ENCODE measurements at places on chromosomes 1 and 21. TPM values are rescaled to one million over a fixed set of nuclear protein-coding genes. Genes with fewer than 3 reads are reported as not detected.

DNA sequence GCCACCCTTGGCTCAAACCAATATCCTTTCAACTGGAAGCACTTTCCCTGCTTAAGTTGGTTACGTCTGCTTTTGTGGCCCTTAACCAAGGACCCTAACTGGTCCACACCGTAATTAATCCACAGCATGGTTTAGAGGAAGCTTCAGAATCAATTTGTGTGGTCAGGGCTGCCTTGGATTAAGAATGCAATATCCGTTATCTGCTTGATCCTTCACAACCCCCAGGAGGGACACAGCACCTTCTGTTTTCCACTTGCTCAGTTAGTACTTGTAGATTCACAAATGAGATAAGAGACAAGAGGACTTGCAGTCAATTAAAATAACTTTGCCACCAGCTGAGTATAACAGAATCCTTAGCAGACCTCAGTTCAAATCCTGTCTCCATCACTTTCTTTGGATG, 56.9 kb upstream of the LRP8 start:
- no peak for DNase-seq

DNA sequence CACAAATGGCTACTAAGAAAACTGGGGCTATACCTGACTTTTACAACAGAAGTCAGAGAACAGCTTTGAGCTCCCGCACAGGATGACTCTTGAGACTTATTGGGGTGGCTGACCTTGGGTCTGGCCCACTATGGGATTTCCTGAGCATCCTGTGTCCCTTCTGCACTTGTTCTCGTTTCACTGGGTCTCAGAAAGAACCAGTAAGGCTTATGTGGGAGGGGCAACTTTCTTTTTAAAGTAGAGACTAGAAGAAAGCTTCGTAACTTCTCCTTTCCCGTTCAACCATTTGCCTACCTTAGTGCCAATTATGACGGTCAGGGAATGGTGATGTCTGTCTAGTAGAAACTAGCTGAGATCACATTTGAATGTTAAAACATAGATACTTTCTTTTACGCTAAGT, 59.5 kb upstream of the C1orf105 start:
- no peak for DNase-seq

GRCh38 chr1:179177182-179177581, 52.3 kb downstream of the ABL2 start:
- DNase-seq: no peak

- no peak for DNase-seq
These were observed 7.6 kb downstream of the TDRKH start for GRCh38 chr1:151782741-151783140.

DNA sequence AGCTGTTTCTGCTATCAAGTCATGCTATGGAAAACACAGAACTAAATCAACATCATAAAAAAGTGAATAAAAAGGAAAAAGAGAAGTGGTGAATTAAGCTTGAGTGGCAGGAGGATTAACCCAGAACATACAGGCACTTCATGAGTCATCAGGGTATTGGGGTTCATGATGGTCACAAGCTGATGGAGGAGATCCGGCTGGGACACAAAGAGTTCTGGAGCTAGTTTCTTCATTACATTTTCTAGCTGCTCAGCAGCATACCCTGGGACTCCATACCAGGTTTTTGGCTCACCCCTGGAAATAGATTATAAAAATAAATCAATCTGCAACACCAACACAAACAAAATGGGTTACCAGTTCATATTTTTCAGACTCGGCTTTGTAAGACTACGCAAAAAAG, 42.5 kb upstream of the SYT2 start:
- DNase-seq: no peak

DNA sequence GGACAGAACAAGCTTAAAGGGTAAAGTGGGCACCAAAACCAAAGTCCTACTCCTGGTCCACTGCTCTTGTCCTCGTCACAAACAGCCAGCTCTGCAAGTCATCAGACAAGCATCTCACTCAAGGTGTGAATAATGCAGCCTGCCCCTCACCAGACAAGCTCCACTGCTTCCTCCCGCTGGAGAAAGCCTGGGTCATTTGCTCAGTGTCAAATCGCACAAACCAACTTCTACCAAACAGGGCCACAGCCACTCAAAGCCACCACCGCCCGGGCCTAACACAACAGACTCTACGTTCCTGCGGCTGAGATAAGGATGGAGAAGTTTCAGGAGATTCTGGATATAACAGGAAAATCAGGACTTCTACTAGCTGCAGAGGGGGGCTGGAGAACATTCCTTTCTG, 3.3 kb downstream of the SSBP3 start:
- no peak for DNase-seq

DNA sequence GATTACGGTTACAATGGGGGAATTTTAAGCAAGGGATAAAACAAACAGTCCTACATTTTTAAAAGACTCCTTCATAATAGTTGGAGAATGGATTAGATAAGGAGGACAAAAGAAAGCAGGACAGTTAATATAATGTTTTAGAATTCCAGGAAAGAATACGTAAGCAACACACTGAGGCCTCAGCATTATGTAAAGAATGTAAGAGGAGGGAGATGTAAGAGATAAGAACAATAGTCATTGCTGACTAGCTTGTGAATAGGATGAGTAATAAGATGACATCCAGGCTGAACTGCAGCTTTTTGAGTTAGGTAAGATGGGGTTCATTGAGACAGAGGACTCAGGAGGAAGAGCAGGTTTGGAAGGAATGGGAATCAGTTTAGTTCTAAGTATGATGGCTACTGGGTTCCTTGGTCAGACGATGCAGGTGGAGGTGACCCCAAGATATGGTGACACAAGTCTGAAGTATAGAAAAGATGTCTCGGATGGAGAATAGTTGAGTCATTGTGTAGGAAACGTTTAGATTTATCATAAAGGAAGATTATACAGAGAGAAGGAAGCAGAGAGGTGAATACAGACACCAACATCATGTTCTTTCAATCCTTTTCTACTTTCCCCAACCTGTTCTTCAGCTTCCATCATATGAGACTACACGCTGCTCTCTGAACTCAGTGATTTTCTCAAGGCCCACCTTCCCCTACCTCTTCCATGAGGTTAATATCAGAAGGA, 372.8 kb downstream of the PTBP2 start:
- DNase-seq: no peak

- no peak for DNase-seq
These were observed 8.0 kb downstream of the RUNX1 start for GRCh38 chr21:35041122-35041521.

- DNase-seq: no peak
These were observed 56.1 kb upstream of the CAMK1G start for GRCh38 chr1:209527372-209527771.

GRCh38 chr1:118988186-118989005, at the start of gene TBX15:
Gene TBX15, minus strand, starts transcription at chr1:118988343. Its CDS starts 548 bp downstream, at chr1:118987795.
- DNase-seq: no peak

GRCh38 chr1:184489908-184490307, 103.1 kb downstream of the C1orf21 start:
- no peak for DNase-seq

- DNase-seq: no peak
These were observed 10.6 kb downstream of the MAP3K21 start for GRCh38 chr1:233338102-233338501.

DNA sequence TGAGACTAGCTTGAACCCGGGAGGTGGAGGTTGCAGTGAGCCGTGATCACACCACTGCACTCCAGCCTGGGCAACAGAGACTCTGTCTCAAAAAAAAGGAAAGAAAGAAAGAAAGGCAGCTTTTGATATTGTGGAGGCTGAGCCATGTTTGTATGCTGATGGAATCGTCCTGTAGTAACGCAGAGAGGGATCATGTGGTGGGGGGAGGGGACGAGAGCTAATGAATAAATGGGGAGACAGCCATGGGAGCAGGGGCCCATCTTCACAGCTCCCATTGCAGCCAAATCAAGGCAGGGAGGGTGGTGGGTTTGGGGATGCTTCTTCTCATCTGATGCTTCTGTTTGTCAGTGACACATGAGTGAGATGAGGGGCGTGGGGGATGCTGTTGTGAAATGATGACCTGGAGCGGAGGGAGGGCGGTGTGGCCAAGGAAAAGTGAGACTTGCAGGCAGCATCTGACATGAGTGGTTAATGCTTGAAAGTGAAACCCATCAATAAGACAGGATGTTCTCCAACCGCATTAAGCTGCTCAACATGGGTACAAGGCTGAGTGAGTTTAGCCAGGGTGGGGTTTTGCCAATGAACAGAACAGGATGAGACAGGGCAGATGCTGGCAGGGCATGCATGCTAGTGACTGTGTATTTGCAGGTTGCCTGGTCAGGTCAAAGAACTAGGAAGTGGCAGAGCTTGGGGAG, 16.7 kb downstream of the SPATA21 start:
- peak; percentile 71 for DNase-seq

GRCh38 chr1:206036663-206037455, 13.2 kb upstream of the CTSE start:
- no peak for DNase-seq

DNA sequence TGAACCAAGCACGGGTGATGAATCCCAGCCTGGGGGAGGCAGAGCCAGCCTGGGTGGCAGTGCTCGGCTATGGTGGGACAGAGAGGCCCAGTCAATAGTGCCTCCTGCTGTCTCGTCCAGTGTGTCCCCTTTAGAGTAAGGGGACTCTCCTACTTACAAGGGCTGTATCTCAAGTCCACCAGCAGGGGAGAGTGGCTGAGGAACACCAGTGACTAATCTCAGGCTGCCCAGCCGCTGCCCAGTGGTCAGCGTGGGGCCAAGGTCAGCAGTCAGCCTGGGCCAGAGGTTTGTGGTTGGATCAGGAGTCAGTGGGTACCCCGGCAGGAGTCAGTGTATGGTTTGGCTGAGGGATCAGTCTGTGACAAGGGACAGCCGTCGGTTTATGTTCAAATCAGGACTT, 109.2 kb upstream of the RUNX3 start:
- no peak for DNase-seq

DNA sequence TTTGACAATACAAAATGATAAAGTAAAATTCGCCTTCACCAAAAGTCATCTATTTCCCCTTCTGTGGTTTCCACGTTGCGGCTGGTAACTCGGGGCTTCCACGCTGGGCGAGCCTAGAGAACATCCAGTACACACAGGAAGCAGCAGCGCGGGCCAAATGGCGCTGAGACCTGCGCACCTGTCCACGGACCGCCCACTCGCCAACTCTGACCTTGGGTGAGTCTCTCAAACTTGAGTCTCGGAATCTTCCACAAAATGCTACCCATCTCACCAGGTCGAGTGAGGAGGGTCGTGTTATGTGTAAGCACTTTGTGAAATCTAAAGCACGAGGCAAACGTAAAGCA, 820 bp upstream of the TTF2 start:
- peak; percentile 78 for DNase-seq

GRCh38 chr1:35656863-35657232, 15.5 kb upstream of the PSMB2 start:
- no peak for DNase-seq

Gene TMPRSS15
- not detected for total RNA-seq

Gene LAMC2
- total RNA-seq: not detected

GRCh38 chr1:201374364-201374763, 3.1 kb downstream of the TNNT2 start:
- no peak for DNase-seq

Gene BCAN
- total RNA-seq: not detected

- no peak for DNase-seq
These were observed 741 bp downstream of the DUSP10 start for GRCh38 chr1:221740993-221741702.

Gene FCER1A
- 0.21 TPM for total RNA-seq

Gene TOMM20
- 144 TPM for total RNA-seq

Gene FCRL2
- total RNA-seq: not detected

Gene MARK1
- total RNA-seq: not detected

DNA sequence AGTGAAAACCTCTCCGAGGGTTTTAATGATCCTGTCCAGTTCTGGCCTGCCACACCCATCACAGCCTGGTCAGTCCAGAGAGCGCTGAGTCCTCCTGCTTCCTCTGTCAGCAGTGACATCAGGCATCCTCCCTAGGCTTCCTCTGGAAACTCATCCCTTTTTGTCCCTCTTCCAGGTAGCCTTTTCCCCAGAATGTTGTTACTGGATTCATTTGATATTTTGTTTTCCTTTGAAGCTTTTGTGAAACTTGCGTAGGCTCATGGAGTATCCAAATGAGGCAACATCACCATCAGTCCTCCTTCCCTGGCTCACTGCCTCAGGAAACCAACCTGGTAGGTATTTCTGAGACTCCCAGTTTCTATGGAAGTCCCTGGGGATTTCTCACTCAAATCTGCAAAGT, 27.0 kb upstream of the IGSF3 start:
- no peak for DNase-seq

- no peak for DNase-seq
These were observed 83.5 kb downstream of the RABGAP1L start for GRCh38 chr1:174242856-174243255.

Gene LCA5L
- total RNA-seq: not detected

Gene LHX8
- total RNA-seq: not detected

DNA sequence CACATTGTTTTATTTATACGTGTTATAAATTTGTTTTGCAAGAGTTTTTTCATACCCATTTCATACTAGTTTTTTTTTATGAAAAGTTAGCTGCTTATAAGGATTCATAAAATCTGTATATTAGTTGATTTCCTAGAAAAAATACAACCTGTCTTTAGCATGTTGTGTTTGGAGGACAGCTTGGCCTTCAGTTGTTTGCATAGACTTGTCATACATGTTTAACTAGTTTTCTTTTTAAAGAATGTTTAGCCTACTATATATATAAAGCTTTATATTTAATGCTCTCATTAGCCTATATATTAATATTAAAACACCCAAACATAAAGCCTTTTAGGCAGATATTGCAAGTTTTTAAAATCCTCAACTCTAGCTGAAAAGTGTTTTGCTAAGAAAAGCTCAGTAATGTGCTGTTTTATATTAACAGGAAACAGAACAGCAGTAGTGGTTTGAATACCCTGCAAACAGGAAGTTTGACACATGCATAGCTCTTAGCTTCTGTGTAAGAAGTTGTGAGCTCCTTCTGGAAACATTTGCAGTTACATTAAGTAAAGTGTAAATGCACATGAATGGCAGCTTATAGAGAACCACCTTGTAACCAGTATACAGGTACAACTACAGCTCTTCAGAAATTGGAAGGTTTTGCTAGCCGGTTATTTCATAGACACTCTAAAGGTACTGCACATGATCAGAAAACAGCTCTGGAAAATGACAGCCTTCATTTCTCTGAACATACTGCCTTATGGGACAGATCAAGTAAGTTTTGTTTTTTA, at the start of gene PRKACB:
Gene PRKACB (plus strand): TSS at position 476 of the 770 bp plus-strand sequence. CDS start 91 bp downstream, at position 567.
- DNase-seq: no peak

DNA sequence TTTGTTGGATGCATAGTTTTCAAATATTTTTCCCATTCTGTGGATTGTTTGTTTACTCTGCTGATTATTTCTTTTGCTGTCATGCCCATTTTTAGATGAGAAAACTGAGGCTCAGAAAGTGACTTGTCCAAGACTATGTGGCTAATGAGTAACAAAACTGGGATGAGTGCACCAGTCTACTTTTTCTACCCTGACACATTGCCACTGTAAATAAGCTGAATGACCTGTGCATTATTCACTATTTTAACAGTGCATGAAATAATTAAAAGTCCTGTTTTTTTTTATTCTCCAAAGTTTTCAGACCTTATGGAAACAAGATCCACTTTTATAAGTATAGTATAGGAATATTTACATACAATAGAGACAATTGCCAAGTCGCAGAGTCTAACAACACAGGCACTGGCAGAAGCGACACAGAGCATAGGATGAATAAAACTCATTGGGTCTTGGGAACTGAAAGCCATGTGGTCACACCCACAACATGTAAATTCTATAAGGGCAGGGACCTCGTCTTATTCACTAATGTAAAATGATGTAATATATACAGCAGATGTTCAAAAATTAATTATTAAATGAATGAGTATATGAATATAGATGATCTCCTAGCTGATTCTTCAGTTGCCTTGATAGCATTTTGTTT, 45.2 kb downstream of the HLX start:
- DNase-seq: no peak

All from activated naive CD4-positive, alpha-beta T cell treated with anti-CD3 and anti-CD28 coated beads, Interleukin-2, amount 50 U/mL, for 72 hours (primary cell).